ENCODE measurements at places on chromosomes 7 and 10.
A peak's percentile ranks its signal among the peaks of the same experiment; 100 is the strongest.

DNA sequence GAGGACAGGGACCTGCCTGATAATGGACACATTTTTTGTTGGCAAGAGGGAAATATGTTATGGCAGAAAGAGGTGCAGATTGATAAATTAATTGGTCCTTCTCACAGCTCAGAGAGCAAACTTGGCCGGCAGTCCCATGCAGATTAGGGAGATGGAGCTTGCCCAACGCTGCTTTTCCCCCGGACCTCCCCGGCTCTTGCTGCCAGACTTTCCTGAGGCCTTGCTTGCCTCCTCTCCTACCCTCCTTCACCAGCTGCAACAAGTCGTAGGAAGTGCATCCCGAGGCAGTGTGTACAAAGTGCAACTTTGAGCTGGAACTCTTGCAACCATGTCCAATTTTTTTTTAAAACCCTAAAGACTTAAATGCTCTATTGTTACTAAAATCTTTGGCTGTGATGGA, 215.5 kb downstream of the LRMDA start:
- DNase-seq: no peak

DNA sequence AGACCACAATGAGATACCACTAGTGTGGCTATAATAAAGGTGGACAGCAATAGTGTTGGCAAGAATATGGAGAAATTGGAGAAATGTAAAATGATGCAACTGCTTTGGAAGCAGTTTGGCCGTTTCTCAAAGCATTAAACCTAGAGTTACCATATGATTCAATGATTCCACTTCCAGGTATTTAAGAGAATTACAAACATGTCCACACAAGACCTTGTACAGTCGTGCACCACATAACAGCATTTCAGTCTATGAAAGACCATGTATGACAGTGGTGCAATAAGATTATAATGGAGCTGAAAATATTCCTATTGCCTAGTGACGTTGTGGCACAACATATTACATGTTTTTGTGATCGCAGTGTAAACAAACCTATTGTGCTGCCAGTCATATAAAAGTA, 29.6 kb downstream of the CCDC172 start:
- no peak for DNase-seq

- DNase-seq: no peak
These were observed 67.1 kb upstream of the AGBL3 start for GRCh38 chr7:134919240-134919641.

- DNase-seq: no peak
These were observed 178.6 kb downstream of the ANKRD30A start for GRCh38 chr10:37304036-37304435.

DNA sequence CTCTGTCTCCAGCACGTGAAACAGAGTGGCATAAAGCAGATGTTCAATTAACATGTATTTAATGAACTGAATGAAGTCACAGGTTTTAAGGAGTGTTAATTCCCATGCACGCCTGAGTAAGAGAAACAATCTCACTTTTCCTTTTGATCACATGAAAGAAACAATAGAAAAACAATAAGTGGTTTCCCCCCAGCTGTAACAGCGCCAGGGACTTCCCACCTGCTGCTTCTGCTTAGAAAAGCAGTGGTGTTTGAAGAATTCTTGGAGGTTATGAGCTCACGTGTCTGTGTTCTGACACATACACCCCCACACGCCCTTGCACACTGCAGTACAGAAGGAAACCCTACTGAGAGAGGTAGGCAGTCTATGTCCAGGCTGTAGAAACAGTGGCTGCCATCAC, 51.3 kb upstream of the FRMD4A start:
- peak; percentile 71 for DNase-seq

GRCh38 chr10:128091636-128092210, 34.5 kb downstream of the MKI67 start:
- DNase-seq: no peak

GRCh38 chr7:80127412-80128160, 7.0 kb upstream of the GNAI1 start:
- DNase-seq: no peak

GRCh38 chr10:3908183-3908582, 123.2 kb upstream of the KLF6 start:
- DNase-seq: no peak

GRCh38 chr10:63825111-63825510, 303.9 kb downstream of the REEP3 start:
- no peak for DNase-seq

DNA sequence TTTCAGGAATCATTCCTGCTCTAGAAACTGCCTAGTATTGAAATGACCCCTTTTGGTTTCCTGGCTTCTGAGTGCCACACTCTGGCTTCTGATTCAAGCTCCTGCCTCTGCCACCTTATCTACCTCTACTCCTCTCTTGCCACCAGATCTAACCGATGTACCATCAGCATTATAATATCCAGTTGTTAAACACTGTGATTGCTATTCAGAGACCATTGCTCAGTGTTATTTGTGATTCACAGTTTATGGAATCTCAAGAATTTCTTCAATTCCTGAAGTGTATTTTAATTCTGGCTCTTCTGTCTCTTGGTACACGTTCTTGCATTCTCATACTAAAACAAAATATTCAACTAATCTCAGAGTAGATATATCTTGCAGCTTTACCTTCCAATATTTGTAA, 88.7 kb downstream of the DYNC1I1 start:
- DNase-seq: no peak

GRCh38 chr7:114102131-114102530, 183.3 kb upstream of the PPP1R3A start:
- no peak for DNase-seq

- DNase-seq: no peak
These were observed 76.8 kb upstream of the IKZF1 start for GRCh38 chr7:50227726-50228125.

- no peak for DNase-seq
These were observed 117.0 kb downstream of the ADCY1 start for GRCh38 chr7:45691155-45691656.

- DNase-seq: no peak
These were observed 108.9 kb downstream of the RNLS start for GRCh38 chr10:88473989-88474883.

DNA sequence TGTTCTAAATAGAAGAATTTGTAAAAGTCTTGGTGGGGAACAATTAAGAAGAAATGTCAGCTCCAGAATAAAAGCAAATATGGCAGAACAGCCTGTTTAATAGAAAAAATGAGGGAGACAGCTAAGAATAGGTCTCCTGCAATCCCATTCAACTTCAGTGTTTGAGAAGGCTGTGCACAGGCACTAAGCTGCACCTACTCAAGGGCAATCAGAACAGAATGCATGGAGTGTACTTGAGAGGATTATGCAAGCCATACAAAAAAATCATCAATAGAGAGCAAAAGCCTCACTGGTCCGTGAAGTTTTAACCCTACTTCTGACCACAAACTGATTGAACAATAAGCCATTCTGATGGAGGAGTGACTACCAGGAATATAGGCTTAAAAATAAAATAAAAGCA, 690.7 kb upstream of the PCDH15 start:
- no peak for DNase-seq
